Activated CD8-positive, alpha-beta memory T cell treated with anti-CD3 and anti-CD28 coated beads, Interleukin-2, amount 10 ng/mL, durations not matched to agents 7 days and 5 days (primary cell): ENCODE measurements at places on chromosomes 1 and 21. TPM values are rescaled to one million over a fixed set of nuclear protein-coding genes. Genes with fewer than 3 reads are reported as not detected.

GRCh38 chr1:71919811-71920509 is 362.4 kb downstream of the NEGR1 start:
- H3K36me3 ChIP-seq, result no peaks in the 10 kb centered on the region
- H3K27ac ChIP-seq, result no peak overlapping the region
- no peaks in the 10 kb centered on the region for H3K27me3 ChIP-seq
- DNase-seq, result no peak

DNA sequence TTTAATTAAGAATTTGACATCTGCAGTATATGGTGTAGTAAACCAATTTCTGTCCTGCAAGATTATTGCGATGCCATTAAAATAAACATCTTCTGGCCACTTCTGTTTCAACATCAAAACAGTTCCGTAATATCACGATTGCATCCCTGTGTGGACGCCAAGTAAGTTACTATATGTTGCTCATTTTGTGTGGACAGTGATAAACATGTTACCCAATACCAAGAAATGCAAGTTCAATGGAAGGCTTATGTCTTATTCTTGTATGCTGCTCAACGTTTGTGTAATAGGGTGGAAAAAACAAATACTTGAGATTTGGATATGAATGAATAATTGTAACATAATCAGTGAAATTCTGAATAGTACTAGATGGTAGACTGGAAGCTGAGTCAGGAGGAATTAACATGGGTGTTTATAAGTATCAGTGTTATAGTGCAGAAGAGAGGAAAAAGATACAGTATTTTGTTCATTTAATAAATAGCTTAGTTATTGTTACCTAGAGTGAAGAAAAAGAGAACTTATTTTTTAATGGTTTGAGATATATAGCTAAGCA is 15.2 kb downstream of the TTC3 start:
- no peaks in the 10 kb centered on the region for H3K27me3 ChIP-seq
- peaks cover 2% of the 10 kb centered on the region for H3K4me1 ChIP-seq
- peaks cover 2% of the 10 kb centered on the region for H3K36me3 ChIP-seq
- no peak overlapping the region for H3K4me3 ChIP-seq

- peaks cover 10% of the 10 kb centered on the region for H3K27me3 ChIP-seq
- H3K27ac ChIP-seq, result no peak overlapping the region
- H3K4me3 ChIP-seq, result no peak overlapping the region
- no peaks in the 10 kb centered on the region for H3K4me1 ChIP-seq
- no peak for DNase-seq
Observed at GRCh38 chr1:204014336-204014735, 58.6 kb upstream of the SOX13 start.

The MYBPH gene
- not detected for total RNA-seq

The PTGFR gene
- total RNA-seq, result not detected

The ECE1 gene
- total RNA-seq, result 46.6 TPM

The IL20 gene
- not detected for total RNA-seq

- H3K4me1 ChIP-seq, result peaks cover 22% of the 10 kb centered on the region
- DNase-seq, result no peak
Observed at GRCh38 chr1:192703283-192704206, 67.6 kb downstream of the RGS13 start.

DNA sequence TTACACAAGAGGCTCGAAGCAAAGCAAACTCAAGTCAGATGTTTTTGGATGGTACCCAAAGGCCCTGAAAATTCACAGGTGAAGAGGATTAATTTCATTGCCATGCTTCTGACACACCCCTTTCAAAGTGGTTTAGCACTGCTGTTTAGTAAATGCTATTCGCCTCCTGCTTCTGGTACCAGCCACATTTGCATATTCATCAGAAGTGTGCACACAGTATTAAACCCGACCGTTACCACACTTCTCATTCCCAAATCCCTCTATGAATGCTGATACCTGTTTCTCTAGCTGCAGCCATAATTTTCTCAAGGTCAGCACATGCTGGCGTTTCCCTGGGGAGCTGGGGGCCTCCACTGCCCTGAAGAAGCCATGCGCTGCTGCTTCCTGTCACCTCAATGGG is 179.8 kb upstream of the DAB1 start:
- H3K27ac ChIP-seq, result no peak overlapping the region
- DNase-seq, result no peak
- no peak overlapping the region for H3K4me3 ChIP-seq
- no peaks in the 10 kb centered on the region for H3K4me1 ChIP-seq
- H3K27me3 ChIP-seq, result no peaks in the 10 kb centered on the region

- H3K4me3 ChIP-seq, result no peak overlapping the region
- H3K27ac ChIP-seq, result no peak overlapping the region
- no peaks in the 10 kb centered on the region for H3K4me1 ChIP-seq
- H3K36me3 ChIP-seq, result no peaks in the 10 kb centered on the region
- no peaks in the 10 kb centered on the region for H3K27me3 ChIP-seq
- DNase-seq, result no peak
Observed at GRCh38 chr1:245671349-245671748, 516.6 kb downstream of the KIF26B start.

GRCh38 chr1:231200388-231201031 is 38.7 kb downstream of the TRIM67 start:
- no peak overlapping the region for H3K27ac ChIP-seq
- peaks cover 17% of the 10 kb centered on the region for H3K27me3 ChIP-seq
- no peak overlapping the region for H3K4me3 ChIP-seq
- no peak for DNase-seq
- no peaks in the 10 kb centered on the region for H3K36me3 ChIP-seq

- no peak overlapping the region for H3K27ac ChIP-seq
- no peak for DNase-seq
- H3K4me1 ChIP-seq, result no peaks in the 10 kb centered on the region
- H3K36me3 ChIP-seq, result no peaks in the 10 kb centered on the region
- H3K4me3 ChIP-seq, result no peak overlapping the region
Observed at GRCh38 chr1:77057994-77058585, 161.1 kb downstream of the PIGK start.

The SEMA4A gene
- 14.5 TPM for total RNA-seq

The MAP3K21 gene
- 2.2 TPM for total RNA-seq
